ENCODE measurements at places on chromosomes 1 and 21.

DNA sequence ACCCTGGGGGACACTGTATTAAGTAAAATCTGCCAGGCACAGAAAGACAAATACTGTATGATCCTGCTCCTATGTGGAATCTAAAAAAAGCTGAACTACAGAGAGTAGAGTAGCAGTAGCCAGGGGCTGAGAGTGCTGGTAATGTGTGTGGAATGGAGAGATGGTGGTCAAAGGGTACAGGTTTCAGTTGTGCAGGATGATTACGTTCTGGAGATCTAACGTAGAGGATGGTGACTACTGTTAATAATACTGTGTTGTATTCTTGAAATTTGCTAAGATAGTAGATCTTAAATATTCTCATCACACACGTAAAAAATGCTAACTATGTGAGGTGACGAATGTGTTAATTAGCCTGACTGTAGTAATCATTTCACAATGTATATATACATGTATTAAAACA lies 39.8 kb upstream of the GNG4 start:
- DNase-seq = no peak

GRCh38 chr1:11109047-11109760 lies 9.5 kb upstream of the EXOSC10 start:
- no peak for DNase-seq

DNA sequence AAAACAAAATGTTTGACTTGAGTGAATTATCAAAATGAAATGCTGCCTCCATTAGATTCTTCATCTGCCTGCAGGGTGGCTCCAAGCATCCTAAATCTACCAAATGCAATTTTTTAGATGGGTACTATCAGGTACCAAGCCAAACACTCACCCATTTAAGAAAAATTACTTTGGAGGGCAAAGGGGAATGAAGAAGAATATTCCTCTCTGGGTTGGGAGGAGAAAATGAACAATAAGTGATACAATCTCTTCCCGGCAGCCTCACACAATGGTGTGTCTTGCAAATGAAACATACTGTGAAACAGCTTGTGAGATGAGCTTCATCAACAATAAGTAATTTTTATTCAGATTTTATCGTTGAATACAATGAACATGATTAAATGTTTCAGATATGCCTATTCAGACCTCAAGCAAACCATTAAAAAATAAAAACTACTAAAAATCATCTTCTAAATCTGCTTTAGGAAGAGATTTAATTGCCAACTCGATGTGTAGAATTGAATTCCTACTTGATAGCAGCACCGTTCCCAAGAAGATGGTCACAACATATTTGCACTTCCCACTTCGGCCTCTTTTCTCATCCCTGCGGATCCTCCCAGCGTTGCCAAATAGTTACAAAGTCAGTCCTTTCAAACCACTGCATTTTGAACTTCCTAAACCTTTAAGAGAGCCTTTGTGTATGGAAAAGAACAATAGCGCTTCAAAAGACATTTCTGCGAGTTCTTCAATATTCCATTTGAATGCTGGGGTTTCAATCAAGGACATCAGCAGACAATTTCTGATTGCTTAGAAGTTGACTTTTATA lies 2.7 kb downstream of the DAB1 start:
- no peak for DNase-seq

GRCh38 chr1:63909526-63909925 lies 135.7 kb downstream of the ROR1 start:
- no peak for DNase-seq

GRCh38 chr1:9473032-9473807 lies 66.0 kb upstream of the SLC25A33 start:
- no peak for DNase-seq

GRCh38 chr1:108747171-108747850 lies 837 bp downstream of the STXBP3 start:
- DNase-seq = no peak

GRCh38 chr21:36261459-36261858 lies 58.5 kb upstream of the MORC3 start:
- no peak for DNase-seq

DNA sequence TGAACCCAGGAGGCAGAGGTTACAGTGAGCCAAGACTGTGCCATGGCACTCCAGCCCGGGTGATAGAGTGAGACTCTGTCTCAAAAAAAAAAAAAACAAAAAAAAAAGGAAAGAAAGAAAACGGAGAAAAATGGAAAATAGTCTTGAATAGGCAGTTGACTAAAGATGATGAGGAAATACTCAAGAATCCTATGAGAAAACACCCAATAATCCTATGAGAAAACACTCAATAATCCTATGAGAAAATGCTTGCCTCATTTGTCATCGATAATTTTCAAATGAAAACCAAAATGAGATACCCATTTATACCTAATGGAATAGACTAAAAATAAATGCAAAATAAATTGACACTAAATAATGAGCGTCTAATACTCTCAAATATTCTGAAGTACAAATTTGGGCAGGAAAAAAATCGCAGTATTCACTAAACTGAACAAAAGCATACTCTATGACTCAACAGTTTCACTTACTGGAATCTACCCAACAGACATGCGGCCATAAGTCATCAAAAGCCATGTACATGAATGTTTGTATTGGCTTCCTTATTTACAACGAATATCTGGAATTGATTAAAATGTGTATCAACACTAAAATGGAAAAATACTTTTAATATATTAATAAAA lies 733.9 kb upstream of the CHRM3 start:
- no peak for DNase-seq

DNA sequence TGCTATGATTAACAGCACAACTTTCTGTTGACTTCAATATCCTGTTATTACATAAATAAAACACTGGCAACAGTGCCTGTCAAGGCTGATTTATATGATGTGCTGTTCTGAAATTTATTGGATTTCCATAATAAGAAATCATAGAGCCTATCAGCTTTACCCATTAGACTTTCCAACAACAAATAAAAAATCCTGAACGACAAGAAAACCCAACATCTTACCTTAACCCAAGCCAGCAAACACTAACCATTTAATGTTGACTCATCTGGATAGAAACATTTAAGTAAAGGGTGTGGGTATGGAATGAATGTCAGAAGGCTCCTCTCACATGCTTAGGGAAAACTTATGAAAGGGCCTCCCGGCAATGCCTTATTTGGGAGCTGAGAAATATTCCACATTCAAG lies 165.1 kb downstream of the SLC45A1 start:
- no peak for DNase-seq

DNA sequence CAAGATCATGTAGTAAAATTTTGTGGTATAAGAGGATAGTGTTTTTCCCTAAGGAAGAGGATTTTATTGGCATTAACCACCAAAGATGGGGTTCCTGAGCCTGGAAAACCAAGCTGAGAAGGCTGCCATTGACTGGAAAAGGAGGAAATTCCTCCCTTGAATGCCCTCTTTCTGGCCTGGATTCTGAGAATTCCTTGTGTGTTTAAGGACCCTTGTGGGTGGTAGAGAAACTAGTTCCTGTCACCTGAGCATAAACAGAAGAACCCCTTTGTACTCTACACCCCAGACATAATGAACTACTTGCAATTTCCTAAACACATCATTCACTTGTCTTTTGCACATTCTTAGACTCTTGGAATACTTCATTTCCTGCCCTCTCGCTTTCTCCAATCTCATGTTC lies 33.1 kb upstream of the CEP350 start:
- DNase-seq = no peak

Data from stimulated activated CD8-positive, alpha-beta memory T cell treated with anti-CD3 and anti-CD28 coated beads, Interleukin-4, amount 100 ng/mL, for 1 hour (primary cell).